NCI-H187 treated with DMSO at 0.1 percent for 48 hours (cell line): ENCODE measurements at places on chromosomes 13 and 19.

DNA sequence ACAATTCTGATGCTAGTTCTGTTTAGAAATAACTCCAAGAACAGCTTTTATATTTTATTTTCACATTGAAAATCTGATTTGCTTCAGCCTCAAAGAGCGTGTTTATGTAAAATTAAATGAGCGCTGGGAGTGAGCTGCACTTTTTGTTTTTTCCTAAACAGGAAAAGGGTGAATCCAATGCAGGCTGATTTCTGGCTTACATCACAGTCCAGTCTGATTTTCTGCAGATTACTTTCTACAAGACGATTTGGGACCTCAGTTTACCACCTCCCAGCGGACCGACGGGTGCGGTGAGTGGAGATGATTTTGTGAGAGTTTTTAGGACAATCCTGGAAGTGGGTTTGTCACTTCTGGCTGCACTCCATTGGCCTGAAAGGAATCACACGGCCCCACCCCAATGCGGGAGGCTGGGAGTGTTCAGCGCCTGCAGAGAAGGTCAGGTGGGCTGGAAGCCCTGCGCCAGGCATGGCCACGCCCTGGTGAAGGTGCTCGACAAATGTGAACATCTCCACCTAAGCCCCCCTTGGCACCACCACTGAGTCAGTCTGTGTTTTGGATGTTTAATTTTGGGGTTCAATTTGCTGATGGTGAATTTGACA lies 90.1 kb downstream of the ANKRD10 start:
- no peak for DNase-seq

GRCh38 chr13:37141011-37141410 lies 35.5 kb upstream of the CSNK1A1L start:
- no peak for DNase-seq

DNA sequence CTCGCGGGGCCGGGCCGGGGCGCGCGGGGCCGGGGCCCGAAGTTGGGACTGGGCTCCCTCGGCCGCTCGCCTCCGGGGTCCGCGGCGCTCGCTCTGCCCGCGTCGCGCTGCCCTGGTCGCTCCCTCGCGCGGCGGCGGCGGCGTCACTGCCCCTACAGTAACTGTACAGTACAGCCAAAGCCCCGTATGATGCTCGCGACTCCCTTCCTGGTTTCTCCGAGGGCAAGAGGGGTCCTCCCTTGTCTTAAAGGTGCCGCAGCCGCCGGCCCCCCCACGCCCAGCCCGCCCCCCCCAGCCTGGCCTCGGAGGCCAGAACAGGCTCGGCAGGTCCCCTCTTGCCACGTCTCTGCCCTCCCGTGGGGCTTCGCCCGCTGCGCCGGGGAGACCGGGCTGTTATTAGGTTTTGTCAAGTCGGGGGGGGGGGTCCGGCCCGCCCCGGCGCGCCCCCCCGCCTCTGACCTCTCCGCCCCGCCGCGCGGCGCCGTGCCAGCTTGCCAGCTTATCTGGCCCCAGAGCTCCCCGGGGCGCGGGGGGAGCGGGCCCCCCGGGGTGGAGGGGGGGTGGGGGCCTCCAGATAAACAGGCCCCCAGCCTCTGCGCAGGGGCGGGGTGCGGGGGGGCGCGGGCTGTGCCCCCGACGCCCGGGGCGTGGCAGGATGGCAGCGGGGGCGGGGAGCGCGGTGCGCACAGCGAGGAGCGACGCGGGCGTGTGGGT lies at the start of gene ZBTB7A:
ZBTB7A (minus strand) TSS at position 218 of the 714 bp plus-strand sequence. CDS start 11,667 bp downstream, outside the sequence.
- DNase-seq: no peak

- DNase-seq: no peak
These were observed 1175.8 kb upstream of the MIR17HG start for GRCh38 chr13:90171649-90172048.

DNA sequence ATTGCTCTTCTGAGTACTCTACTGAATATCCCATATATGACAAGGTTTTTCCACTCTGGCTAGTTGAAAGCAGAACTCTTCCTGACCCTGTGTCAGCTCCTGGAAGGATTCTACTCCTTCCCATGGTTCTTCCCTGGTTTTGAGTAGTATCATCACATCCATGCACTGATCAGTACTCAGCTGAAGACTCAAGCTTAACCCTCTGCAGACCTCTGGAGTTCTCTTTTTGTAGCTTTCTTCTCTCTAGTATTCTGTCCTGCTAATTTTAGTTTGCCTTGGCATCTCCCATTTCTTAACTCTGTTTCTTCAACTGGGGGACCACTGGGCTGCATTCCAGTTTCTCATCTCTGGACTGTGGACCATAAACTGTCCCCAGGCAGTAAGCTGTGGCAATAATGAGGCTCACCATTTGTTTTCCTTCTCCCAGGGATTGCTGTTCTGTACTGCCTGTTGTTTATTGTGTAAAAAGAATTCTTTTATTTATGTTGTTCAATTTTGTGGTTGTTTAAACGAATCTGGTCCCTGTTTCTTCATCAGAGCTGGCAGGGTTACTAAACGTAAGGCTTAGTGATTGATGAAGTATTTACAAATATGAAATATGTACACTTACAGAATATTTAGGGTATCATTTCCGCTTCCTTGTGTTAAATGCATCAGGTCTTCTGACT lies 19.7 kb downstream of the LPAR6 start:
- no peak for DNase-seq

GRCh38 chr19:38647966-38648768 lies 718 bp downstream of the ACTN4 start:
- no peak for DNase-seq

GRCh38 chr19:54460230-54461005 lies 3.2 kb downstream of the LENG9 start:
- no peak for DNase-seq

DNA sequence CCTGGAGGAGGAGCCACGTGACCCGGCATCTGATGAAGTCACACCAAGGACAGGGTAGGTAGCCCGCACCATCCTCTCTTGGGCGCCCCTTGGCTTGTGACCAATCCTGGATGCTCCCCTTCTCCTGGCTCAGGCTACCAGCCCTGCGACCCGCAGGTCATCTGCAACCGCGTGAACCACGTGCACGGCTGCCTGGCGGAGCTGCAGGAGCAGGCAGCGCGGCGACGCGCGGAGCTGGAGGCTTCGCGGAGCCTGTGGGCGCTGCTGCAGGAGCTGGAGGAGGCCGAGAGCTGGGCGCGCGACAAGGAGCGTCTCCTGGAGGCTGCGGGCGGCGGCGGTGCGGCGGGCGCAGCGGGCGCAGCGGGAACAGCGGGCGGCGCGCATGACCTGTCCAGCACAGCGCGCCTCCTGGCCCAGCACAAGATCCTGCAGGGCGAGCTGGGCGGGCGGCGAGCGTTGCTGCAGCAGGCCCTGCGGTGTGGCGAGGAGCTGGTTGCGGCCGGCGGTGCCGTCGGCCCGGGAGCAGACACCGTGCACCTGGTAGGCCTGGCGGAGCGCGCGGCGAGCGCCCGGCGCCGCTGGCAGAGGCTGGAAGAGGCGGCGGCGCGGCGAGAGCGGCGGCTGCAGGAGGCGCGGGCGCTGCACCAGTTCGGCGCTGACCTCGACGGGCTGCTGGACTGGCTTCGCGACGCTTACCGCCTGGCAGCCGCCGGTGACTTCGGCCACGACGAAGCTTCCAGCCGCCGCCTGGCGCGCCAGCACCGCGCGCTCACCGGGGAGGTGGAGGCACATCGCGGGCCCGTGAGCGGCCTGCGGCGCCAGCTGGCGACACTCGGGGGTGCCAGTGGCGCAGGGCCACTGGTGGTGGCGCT lies 45.9 kb downstream of the SPTBN4 start:
- no peak for DNase-seq

GRCh38 chr19:50325310-50326100 lies 3.7 kb downstream of the KCNC3 start:
- DNase-seq: peak; percentile 47

- no peak for DNase-seq
These were observed 9.1 kb downstream of the SMIM7 start for GRCh38 chr19:16650821-16651220.

DNA sequence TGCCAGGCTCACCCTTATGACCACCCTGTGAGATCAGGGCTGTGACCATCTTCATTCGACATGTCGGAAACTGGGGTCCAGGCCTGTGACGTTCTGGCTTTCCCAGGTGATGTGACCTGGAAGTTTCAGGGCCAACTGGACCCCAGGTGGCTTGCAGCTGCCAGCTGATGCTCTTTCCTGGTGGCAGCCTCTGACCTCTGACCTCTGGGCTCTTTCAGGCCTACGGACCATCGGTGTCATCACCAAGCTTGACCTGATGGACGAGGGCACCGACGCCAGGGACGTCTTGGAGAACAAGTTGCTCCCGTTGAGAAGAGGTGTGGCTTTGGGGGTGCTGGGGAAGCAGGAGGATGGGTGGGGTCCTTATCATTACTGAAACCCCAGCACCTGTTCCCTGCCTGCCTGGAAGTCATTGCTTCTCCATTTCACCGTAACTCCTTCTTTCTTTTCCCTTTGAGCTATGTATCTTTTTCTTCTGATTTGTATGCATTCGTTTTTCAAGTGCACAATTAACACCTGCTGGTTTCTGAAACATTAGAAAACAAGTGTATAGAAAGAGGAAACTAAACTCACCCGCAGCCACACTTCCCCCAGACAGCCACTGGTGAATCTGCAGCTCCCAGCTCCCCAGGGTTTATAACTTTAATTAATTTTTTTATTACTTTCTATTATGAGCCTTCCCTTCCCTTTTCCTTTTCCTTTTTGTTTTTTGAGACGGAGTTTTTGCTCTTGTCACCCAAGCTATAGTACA lies 58.9 kb downstream of the TMED1 start:
- no peak for DNase-seq

DNA sequence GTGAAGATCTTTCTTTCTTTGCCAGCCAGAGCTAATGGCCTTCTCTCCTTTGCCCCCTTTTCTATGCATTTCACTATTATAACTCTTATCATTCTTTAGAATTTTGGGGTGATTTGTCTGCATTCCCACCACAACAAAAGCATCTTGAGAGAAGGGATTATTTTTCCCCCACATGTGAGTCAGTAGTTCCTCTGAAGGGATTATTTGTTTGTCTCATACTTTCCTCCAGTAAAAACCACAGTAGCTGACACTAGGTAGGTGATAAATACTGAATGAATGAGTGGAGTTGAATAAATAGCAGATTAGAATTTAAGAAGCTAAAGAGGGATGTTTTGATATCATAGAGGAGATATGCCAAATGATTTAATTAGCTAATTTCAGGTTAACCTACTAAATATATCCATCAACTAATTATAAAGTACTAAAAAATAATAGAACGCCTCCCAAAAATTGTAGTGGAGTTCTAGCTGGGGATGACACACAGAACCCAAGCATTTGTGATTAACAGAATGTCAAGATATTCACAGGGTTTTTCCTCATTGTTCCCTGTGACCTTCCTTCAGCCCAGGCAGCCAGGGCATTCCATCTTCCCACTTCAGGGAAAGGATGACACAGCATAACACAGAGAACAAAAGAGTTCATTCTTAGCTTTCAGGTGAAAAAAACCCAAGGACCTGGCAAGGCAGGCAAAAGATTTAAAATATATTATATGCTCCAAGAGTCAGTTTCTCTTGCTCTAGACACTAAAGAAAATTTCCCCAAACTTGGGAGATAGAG lies 3.5 kb upstream of the TBC1D4 start:
- DNase-seq: no peak

GRCh38 chr19:16375157-16375935 lies 50.7 kb downstream of the KLF2 start:
- DNase-seq: no peak

- no peak for DNase-seq
These were observed 1.1 kb downstream of the DACH1 start for GRCh38 chr13:71865874-71866334.

DNA sequence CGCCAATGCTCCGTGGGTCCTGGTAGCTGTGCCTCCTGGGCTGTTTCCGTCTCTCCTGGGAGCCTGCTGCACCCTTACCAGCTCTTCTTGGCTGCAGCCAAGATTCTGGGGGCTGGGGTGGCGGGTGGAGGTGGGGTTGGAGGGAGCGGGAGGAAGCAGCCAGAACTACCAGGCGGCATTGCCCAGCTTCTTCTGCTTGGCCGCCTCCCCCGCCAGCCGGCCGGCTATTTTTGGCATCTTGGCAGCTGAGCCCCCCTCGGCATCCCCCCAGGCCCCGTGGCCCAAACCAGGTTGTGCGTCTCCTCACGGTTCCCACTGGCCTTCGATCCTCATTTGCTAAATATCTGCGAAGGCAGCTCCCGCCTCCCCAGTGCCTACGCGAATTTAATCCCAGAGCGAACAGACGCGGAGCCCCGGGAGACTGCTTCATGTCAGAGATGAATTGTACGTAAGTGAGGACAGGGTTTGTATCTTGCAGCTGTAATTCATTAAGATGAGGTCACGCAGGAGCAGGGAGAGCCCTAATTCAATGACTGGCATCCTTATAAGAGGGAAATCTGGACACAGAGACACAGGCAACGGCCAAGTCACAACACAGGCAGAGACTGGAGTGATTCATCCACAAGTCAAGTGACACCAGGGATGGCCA lies 12.8 kb upstream of the PEAK3 start:
- no peak for DNase-seq

GRCh38 chr19:19423322-19423721 lies 17.8 kb downstream of the GATAD2A start:
- no peak for DNase-seq

- DNase-seq: no peak
These were observed 9.9 kb downstream of the ZNF507 start for GRCh38 chr19:32355309-32355708.

DNA sequence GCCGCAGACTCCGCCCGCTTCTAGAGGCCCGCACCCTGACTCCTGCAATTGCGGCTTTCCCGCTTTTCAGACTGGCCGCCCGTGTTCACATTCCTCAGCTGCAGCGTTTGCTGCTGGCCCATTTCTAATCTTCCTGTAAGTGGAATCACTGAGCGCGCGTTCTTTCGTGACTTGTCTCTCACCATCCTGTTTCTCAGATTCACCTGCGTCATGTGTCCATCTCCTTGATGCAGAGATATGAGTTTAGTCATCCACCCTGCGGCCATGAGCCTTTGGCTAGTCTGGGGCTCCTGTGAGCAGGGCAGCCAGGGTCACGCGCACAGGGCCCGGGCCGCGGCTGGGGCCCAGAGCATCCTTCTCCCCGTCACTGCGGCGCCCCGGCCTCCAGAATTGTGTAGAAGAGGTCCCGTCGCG lies 110.0 kb downstream of the CRYL1 start:
- no peak for DNase-seq

GRCh38 chr13:73578251-73578875 lies 519.6 kb downstream of the KLF5 start:
- DNase-seq: no peak

- no peak for DNase-seq
These were observed 53.9 kb downstream of the TM9SF2 start for GRCh38 chr13:99555149-99555548.

GRCh38 chr13:37870895-37871550 lies 1.5 kb upstream of the TRPC4 start:
- no peak for DNase-seq

- DNase-seq: no peak
These were observed 21.7 kb upstream of the CALM3 start for GRCh38 chr19:46579361-46579879.

- no peak for DNase-seq
These were observed 39.2 kb downstream of the WDFY2 start for GRCh38 chr13:51623473-51623872.

- no peak for DNase-seq
These were observed 332.1 kb upstream of the DACH1 start for GRCh38 chr13:72198967-72199560.

GRCh38 chr19:7191946-7192691 lies 102.1 kb downstream of the INSR start:
- DNase-seq: no peak

GRCh38 chr13:95207769-95208366 lies 93.4 kb downstream of the ABCC4 start:
- DNase-seq: no peak

- no peak for DNase-seq
These were observed 1.6 kb downstream of the MIDN start for GRCh38 chr19:1249990-1250436.
